Mesothelial cell of epicardium (in vitro differentiated cells): ENCODE measurements at places on chromosomes 7 and 10. TPM values are rescaled to one million over a fixed set of nuclear protein-coding genes. Genes with fewer than 3 reads are reported as not detected.
A peak's percentile ranks its signal among the peaks of the same experiment; 100 is the strongest.

FAS gene
- 6.1 to 6.8 TPM (median 6.3 TPM) in 3 replicates for total RNA-seq

- peak overlapping the region; percentile 59 for H3K4me3 ChIP-seq
- peak; percentile 92 for DNase-seq
- H3K27ac ChIP-seq = peak overlapping the region; percentile 88
- H3K36me3 ChIP-seq = no peaks in the 10 kb centered on the region
- peaks cover 24% of the 10 kb centered on the region for H3K4me1 ChIP-seq
- no peaks in the 10 kb centered on the region for H3K27me3 ChIP-seq
Observed at GRCh38 chr10:86710987-86711512, 42.7 kb downstream of the LDB3 start.

SGPL1 gene
- total RNA-seq = 89.9 to 98.3 TPM (median 90.8 TPM) in 3 replicates

DNA sequence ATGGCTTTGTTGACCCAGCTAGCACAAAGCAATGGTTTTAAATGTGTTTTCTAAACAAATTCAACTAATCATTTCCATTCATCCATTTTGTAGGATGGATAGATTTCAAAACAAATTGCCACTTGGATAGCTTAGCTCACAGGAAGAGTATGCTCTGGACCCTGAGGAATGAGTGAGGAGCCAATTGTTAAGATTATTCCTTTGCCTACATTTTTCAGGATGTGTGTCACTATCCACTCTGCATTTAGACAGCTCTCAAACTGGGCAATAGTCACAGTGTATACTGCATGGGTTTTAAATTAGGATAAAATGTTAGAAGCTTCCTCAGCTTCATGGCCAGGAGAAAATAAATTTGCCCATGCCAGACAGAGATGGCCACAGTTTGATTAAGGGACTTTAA is 605.6 kb upstream of the TEX47 start:
- H3K36me3 ChIP-seq = no peaks in the 10 kb centered on the region
- no peak overlapping the region for H3K4me3 ChIP-seq
- H3K4me1 ChIP-seq = no peaks in the 10 kb centered on the region
- no peak for DNase-seq
- H3K27me3 ChIP-seq = peaks cover 2% of the 10 kb centered on the region

DNA sequence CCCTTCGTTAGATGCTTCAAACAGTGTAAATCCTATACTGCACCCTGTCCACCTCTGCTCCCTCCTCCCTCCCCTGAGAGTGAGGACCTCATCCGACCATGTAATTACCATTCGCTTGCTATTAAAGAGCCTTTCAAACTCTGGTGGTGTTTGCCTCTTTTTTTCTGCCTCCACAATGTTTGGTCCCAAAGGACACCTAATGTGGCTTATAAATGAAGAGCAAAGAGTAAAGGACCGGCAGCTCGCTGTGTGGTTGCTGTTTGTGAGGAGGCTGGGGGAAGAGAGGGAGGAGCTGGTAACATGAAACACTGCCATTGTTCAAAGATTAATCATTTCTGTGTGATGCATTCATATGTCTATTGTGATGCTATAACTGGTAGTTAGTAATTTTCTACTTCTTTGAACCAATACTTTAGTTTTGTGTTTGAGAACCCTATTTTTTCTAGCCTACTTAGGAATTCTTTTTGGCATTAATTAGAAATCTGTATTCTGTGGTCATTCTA is 27.9 kb downstream of the MTURN start:
- no peak for DNase-seq
- no peak overlapping the region for H3K27ac ChIP-seq
- H3K36me3 ChIP-seq = no peaks in the 10 kb centered on the region
- peaks cover 1% of the 10 kb centered on the region for H3K27me3 ChIP-seq
- no peak overlapping the region for H3K4me3 ChIP-seq
- peaks cover 37% of the 10 kb centered on the region for H3K4me1 ChIP-seq

GRCh38 chr10:100338434-100339036 is 8.5 kb upstream of the SCD start:
- H3K4me3 ChIP-seq = no peak overlapping the region
- H3K36me3 ChIP-seq = no peaks in the 10 kb centered on the region
- H3K27ac ChIP-seq = no peak overlapping the region
- DNase-seq = no peak
- H3K27me3 ChIP-seq = peaks cover 21% of the 10 kb centered on the region

DNA sequence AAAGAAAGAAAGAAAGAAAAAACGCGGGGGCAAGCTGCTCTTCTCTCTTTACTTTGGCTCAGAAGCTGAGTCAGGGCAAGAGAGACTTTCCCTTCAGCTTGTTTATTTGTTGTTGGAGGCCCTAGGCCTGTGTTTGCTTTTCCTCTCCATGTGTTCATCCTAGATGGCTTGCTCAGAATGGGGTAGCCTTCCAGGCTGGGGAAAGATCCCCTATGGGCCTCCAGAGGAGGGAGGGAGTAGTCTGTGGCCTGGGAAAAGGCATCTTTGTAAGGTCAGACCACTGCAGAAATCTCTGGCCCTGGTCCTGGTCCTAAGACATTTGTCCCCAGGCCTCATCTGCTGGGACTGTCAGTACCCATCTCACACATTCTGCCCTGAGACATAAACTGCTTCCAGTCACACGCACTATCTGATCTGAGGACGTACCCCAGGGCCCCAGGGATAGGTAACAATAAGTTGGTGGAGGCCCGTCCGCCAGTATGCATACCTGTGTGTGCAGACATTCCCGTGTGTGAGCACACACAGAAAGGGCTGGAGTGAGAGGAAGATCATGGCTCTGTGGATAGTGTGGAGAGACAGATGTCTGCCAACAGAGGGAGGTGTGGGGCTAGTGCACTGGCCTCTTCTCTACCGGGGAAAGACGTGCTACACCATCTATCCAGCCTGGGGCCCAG is 4.9 kb upstream of the SCD start:
- no peak for DNase-seq
- no peak overlapping the region for H3K4me3 ChIP-seq
- H3K36me3 ChIP-seq = no peaks in the 10 kb centered on the region
- peaks cover 5% of the 10 kb centered on the region for H3K27me3 ChIP-seq
- peaks cover 15% of the 10 kb centered on the region for H3K4me1 ChIP-seq
- no peak overlapping the region for H3K27ac ChIP-seq

GRCh38 chr7:70307544-70308106 is 709.4 kb downstream of the AUTS2 start:
- no peak for DNase-seq
- no peaks in the 10 kb centered on the region for H3K36me3 ChIP-seq
- H3K27ac ChIP-seq = no peak overlapping the region
- no peaks in the 10 kb centered on the region for H3K27me3 ChIP-seq
- no peak overlapping the region for H3K4me3 ChIP-seq
- H3K4me1 ChIP-seq = peaks cover 13% of the 10 kb centered on the region

ATAD1 gene
- 49.1 to 54.3 TPM (median 50.2 TPM) in 3 replicates for total RNA-seq

PROSER2 gene
- 16.9 to 17.8 TPM (median 17.6 TPM) in 3 replicates for total RNA-seq

GRCh38 chr10:25758041-25758457 is 176.0 kb upstream of the MYO3A start:
- peaks cover 21% of the 10 kb centered on the region for H3K4me1 ChIP-seq
- DNase-seq = no peak

- H3K36me3 ChIP-seq = no peaks in the 10 kb centered on the region
- peaks cover 40% of the 10 kb centered on the region for H3K4me1 ChIP-seq
- H3K27ac ChIP-seq = peak overlapping the region; percentile 91
- H3K4me3 ChIP-seq = peak overlapping the region; percentile 72
- H3K27me3 ChIP-seq = peaks cover 1% of the 10 kb centered on the region
- DNase-seq = no peak
Observed at GRCh38 chr10:44879531-44879899, 31.6 kb upstream of the TMEM72 start.
